Left renal pelvis (tissue), 4 donors: ENCODE measurements at places on chromosomes 6 and 20.

DNA sequence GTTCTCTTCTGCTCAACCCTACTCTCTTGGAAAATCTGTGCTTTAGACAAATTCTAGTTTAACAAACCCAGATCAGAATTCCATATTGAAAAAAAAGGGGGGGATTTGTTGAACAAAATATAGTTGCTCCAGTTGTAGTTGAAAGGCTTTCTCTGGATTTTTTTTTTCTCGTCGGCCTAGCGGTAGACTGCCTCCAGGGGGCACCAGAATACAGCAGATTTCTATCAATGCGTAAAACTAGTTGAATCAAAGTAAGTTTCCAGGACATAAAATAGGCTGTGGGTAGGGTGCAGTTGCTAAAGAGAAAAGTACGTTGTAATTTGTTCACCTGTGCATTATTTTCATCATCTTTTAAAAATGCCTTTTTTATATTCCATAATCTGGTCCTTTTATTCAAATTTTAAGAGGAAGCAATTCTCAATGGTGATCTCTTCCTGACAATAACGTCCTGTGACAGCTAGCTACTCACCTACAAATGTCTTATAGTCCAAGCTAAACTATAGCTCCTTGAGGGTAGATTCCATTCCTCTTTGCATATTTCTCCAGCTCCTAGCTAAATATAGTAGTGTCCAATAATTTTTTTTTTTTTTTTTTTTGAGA lies 105.4 kb downstream of the PERP start:
- peak; percentile 21 for DNase-seq

DNA sequence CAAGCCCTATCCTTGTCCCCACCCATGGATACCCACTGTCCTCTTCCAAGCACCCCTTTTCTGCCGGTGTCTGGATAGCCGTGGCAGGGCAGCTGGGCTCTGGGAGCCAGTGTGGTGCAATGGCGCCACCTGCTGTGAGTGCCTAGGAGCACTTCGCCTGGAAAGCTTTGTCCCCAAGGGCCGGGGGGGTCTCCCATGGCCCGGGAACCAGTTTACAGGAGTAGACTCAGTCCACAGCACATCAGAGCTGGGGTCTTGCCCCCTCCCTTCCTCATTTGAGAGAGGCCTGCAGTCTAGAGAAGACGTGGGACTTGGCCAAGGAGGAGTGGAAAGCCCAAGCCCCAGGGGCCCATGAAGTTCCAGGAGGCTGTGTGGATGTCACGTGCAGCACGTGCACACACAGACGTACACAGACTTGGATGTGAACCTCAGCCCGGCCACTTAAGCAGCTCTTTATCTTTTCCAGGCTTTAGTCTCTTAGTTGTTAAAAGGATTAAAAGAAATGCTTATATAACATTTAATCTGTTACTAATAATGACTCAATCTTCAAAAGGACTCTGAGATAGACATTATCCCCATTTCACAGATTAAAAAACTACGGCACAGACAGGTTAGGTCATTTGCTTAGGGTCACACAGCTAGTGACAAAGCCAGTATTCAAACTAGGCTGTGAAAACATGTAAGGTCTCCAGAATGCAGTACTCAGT lies 40.9 kb upstream of the CDH22 start:
- DNase-seq, result no peak

- no peak for DNase-seq
Observed at GRCh38 chr6:92339936-92340640, 1079.3 kb downstream of the EPHA7 start.

DNA sequence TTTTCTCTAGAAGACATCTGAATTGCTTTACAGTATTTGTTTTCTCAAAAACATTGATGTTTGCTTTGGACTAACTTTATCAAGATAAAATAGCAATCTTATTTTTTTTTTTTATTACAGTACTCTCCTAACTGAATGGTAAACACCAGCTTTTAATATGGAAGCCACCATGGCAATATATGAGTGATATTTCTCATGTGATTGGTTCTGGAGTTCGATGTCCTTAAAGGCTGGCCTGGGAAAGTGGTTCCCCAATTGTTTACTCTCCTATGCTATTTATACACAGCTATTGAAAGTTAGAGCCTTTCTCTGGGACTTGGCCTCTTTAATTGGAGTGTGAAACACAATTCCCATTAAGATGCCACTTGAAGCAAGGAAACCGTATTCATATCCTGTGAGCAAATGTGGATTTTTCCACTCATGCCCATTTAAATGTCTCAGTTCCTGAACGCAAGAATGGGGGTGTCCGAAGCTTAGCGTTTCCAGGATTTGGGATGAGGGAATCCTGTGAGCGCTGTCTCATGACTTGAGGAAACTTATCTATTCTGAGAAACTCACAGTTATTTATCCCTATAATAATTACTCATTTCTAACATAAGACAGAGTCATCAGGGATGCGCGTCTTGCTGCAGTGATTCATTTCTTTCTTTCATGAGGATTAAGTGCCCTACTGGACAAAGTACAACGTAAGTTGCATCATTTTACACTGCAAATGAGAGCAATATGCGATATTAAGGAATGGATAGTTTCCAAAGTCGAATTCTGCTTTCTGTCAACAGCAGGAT lies 143.3 kb upstream of the PREP start:
- no peak for DNase-seq

DNA sequence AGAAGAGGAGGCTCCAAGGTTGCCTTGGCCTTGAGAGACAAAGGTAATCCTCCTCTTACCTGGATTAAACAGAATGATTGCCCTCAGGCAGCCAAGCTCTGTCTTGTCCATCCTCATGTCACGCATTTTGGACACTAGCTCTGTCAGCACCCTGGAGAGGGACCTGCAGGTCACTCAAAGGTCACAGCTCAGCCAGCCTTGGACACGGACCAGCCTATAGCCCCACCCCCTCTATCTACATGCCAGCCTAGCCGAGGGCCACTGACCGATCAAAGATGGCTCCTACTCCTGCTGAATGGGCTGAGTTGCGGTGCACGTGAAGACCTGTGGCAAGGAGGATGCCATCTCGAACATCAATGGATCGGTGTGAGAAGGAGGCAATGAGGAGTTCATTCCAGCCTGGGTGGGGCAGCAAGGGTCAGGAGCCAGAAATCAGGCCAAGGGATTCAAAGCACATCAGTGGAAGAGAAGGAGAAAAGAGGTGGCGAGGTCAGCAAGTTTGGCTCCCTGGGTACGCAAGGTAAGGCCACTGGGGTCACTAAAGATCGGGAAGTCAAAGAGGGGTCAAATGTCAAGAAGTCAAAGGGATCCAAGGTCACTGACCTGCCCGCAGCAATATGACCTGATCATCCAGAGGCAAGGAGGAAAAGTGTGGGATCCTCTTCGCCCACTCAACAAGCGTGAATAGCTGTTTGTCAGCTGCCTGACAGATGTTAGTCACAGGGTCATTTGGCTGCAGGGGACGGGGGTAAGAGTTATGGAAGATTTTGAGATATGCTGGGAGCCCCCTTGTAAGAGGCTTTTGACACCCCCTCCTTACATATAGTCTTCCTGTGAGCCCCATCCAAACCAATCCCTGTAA lies 3.3 kb upstream of the COL11A2 start:
- DNase-seq, result no peak

DNA sequence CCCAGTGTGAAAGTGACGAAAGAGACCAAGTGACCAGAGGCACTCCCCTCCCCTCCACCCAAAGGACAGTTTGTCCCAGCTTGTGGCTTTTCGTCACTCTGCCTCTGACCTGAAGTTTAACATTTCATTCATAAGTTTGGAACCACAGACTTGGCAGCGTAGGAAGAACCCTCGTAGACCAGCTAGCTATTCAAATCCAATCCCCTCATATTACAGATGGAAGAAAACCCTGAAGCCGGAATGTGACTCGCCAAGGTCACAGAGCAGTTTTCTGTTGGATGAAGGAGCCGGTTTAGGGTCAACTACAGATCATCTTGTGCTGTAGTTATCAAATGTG lies 3.9 kb upstream of the SYS1 start:
- DNase-seq, result no peak

- DNase-seq, result no peak
Observed at GRCh38 chr20:19594896-19595295, 163.2 kb upstream of the RIN2 start.

GRCh38 chr6:79524065-79524464 lies 13.2 kb downstream of the LCA5 start:
- no peak for DNase-seq

DNA sequence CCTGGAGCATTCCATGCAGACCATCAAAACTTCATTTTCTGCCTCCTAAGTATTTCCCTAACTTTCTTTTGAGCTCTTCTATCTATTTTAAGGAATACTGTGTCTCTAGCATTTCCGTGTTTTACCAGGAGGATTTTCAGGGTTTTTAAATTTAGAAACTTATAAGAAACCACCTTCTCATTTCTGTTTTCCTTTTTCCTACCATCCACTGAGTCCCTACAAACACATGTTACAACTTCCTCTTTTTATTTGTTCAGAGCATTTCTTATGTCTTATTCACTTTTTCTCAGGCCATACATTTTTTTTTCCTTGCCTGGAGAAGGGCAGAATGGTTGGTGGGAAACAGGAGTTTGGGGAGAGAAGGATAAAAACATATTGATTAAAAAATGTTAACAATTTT lies 130.0 kb upstream of the BMP5 start:
- DNase-seq, result no peak

DNA sequence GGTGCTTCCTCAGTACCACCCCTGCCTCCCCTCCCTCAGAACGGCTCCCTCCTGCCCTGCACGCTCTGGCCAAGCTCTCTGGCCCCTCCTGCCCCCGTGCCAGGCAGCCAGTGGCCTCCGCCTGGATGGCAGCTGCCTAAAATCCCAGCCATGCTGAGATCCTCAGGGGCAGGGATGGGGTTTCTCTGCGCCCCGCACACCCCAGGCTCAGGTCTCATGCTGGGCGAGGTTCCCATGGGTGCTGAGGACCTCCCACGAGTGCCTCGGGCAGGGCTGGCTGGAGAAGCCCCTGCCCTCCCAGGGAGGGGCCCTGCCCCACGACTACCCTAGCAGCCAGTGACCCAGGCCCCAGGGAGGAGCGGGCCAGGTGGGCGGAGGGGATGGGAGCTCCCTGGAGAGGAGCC lies 2.7 kb downstream of the PTK6 start:
- no peak for DNase-seq

- no peak for DNase-seq
Observed at GRCh38 chr20:1915725-1916124, 20.5 kb downstream of the SIRPA start.

- no peak for DNase-seq
Observed at GRCh38 chr20:57762531-57763234, 52.9 kb upstream of the PMEPA1 start.

DNA sequence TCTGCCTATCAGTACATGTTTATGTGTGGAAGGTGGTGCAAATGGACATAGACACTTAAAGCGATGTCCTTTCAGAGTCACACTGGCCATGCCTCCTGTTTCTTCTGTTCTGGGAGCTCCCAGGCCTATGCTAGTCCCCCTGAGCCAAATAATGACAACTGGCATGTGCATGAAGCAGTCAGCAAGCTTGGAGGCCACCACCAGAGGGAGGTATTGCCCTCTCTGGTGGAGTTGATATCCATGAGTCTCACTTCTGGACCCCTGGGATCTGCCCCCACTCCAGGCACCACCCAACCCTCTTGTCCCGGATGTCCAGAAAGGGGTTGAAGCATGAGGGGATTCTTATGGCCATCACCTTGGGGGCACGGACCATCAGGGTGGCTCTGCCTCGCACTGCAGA lies 172.2 kb downstream of the AIG1 start:
- DNase-seq, result no peak

GRCh38 chr6:140140891-140141290 lies 766.4 kb upstream of the CITED2 start:
- DNase-seq, result no peak

- no peak for DNase-seq
Observed at GRCh38 chr20:57517904-57518303, 7.0 kb downstream of the CTCFL start.

DNA sequence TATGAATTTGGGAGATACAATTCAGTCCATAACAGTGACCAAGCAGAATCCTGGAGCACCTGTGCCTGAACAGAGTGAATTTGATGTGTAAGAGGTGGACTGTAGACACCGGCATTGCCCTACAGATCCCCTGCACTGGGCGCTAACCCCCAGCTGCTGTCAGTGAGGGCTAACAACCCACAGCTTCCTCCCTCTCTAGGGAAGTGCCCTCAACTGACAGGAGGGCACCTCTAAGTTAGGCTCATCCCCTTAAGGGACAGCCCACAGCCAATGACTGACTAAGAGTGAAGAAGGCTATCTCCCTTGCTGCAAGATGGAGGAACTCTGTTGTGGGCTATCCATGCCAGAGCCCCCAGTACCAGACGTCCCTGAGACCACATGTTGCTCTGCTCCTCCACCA lies 15.3 kb upstream of the BPIFB1 start:
- no peak for DNase-seq

- no peak for DNase-seq
Observed at GRCh38 chr20:55375920-55376319, 629.4 kb downstream of the CBLN4 start.

GRCh38 chr6:24899997-24900325 lies 35.8 kb downstream of the RIPOR2 start:
- no peak for DNase-seq

DNA sequence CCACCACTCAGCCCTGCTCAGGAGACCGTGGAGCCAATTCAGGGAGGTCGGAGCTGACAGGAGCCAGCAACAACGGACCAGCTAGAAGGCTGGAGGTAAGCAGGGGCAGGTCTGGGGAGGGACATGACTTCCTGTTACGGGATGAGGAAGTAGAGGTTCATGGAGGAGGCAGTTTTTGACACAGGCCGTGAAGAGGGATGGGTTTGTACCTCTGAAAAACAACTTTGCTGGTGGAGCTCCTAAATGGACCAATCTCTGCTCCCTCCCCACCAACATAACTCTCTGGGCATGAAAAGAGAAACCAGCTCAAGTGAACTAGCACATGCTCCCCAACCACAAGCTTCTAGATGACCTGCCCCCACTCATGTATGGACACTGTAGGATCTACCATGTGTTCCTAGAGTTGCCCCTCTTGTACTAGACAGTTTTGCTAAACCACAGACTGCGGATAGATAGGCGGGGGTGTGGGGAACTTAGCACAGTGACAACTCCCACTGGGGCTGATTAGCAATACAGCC lies 31.4 kb downstream of the RALGAPA2 start:
- no peak for DNase-seq

DNA sequence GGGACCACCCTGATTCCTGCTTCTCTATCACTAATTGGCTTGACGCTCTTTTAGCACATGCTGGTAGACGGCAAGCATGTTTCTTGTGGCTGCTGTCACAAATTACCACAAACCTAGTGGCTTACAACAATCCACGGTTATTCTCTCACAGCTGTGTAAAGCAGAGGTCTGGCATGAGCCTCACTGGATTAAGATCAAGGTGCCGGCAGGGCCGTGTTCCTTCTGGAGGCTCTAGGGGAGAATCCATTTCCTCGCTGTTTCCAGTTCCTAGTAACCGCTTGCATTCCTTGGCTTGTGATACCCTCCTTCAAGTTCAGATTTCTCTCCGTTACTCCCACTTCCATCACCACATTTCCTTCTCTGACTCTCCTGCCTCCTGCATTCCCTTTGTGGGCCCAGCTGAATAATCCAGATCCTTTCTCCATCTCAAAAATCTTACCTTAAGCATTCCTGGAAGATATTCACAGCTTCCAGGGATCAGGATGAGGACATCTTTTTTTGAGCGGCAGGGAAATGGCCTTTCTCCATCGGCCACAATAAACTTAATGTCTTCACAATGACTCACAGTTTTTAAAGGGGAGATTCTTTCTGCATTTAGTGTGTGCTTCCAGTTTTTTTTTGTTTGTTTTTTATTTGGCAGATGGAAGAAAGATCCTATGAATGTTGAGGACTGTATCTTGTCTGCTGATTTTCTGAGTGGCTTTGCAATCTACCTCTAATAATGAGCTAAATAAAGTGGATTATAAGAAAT lies 39.9 kb downstream of the BMP6 start:
- no peak for DNase-seq
